Esophagus squamous epithelium (tissue), 5 donors: ENCODE measurements at places on chromosomes 4 and X.

DNA sequence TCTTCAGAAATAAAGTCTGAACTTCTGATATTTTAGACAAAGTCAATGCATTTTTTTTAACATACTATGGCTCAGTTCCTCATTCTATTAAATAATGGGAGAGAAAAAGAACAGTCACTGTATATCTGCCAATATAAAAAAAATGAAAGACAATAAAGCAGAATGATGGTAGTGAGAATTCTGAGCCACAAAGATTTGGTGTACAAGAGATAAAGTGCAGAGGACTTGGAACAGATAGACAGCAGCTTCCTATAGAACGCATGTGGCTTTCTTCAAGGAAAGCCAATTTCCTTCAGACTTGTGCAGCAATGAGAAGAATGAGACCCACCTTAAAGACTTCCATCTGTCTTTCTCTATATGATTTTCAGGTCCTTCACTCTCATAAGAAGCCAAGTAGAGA lies 39.7 kb downstream of the RASGEF1B start:
- no peak for DNase-seq

DNA sequence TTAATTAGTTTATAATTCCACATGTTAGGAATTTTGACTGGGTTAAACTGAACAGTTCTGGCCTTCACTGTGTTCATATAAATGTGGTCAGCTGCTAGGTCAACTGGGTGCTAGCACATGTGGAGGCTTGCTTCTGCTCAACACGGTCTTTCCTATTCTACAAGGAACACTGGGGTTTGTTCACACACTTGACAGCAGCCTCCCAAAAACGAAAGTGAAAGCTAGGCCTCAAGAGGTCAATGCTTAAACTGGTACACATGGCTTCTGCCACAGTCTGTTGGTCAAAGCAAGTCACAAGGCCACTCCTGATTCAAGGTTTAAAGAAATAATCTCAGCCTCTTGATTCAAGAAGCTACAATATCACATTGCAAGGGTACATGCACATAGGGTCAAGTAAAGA lies 126.5 kb downstream of the QDPR start:
- no peak for DNase-seq

DNA sequence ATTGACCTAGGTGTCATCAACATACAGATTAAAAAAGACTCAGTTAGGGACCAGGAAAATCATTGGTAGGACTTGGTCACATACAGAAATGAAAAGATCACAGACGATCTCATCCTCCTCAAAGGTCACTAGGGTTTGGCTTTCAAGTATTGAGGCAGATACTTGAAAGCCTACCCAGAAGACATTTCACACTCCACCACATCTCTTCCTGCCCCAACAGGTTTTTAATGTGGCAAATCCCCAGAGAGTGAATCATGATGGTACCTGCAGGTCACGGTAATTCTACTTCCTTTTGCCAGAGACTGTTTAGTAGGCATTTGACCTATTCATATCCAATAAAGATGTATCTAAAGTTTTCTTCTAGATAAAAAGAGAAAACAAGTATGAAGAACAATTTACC lies 44.1 kb downstream of the INPP4B start:
- no peak for DNase-seq

- no peak for DNase-seq
Observed at GRCh38 chr4:161907590-161907955, 256.2 kb downstream of the FSTL5 start.

GRCh38 chr4:13700021-13700857 lies 72.7 kb upstream of the BOD1L1 start:
- no peak for DNase-seq

- no peak for DNase-seq
Observed at GRCh38 chr4:143270256-143270838, 66.3 kb upstream of the GAB1 start.

DNA sequence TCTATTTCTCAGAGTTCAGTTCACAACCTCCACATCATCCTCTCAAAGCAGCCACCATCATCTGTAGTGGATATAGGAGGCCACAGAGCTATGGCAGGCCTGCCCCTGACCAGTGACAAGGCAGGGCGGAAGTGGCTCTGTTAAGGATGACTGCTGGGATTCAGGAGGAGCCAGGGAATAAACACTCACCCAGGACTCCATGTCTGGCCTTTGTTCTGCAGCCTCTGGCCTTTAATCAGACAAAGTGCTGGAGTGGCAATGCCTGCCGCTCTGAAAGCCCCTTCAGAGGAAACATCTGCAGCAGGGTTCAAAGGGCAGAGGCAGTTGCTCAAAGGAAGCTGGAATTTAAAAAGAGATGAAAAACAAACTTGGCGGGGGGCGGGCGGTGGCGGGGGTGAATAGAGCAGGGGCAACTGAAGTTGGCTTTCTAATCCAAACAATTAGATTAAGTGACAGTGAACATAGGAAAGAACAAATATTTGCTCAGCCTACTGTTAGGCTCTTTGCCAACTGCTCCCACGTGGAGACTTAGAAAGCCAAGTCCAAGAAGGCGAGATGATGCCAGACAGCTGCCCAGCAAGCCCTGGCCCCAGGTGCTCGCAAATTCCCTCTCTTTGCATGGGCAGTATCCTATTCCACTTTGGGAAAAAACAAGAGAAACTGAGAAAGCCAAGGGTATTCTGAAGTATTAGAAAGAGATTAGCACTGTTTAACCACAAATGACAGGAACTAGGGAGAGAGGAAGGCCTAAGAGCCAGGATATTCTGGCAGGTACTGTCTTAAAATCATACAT lies 5.5 kb downstream of the MPP1 start:
- DNase-seq, result no peak
